Panc1 (cell line): ENCODE measurements at places on chromosomes 5 and 9.

- no peak for DNase-seq
These were observed 8.4 kb downstream of the CDK9 start for GRCh38 chr9:127794001-127794791.

- no peak for DNase-seq
These were observed 170.4 kb downstream of the FOCAD start for GRCh38 chr9:20854444-20854843.

DNA sequence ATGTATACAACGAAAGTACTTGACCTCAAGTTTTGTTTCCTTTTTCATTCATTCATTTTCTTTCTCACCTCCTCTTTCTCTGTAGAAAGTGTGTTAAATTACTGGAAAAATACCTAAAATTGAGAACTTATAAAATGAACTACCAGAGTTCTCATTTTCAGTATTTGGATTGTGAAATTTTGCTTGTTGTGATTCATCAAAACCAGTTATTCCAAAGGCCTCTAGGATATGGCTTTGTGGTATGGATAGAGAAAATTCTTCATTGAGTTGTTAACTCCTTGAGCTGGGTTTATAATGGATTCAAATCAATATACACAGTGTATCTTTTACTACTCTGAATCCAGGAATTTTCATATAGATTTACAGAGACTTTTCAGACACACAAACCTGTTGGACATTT, 287.6 kb downstream of the KDM4C start:
- no peak for DNase-seq

GRCh38 chr9:23789529-23790254, 36.3 kb downstream of the ELAVL2 start:
- DNase-seq, result no peak

- no peak for DNase-seq
These were observed 78.6 kb downstream of the SERINC5 start for GRCh38 chr5:80177236-80177635.
